ENCODE measurements at places on chromosomes 16 and 17.

GRCh38 chr17:80605326-80606066 is 60.9 kb downstream of the RPTOR start:
- no peak for DNase-seq

- no peak for DNase-seq
Measured at GRCh38 chr17:28086519-28086918, 44.0 kb downstream of the NLK start.

- DNase-seq = no peak
Measured at GRCh38 chr16:80788027-80788426, 16.4 kb downstream of the CDYL2 start.

DNA sequence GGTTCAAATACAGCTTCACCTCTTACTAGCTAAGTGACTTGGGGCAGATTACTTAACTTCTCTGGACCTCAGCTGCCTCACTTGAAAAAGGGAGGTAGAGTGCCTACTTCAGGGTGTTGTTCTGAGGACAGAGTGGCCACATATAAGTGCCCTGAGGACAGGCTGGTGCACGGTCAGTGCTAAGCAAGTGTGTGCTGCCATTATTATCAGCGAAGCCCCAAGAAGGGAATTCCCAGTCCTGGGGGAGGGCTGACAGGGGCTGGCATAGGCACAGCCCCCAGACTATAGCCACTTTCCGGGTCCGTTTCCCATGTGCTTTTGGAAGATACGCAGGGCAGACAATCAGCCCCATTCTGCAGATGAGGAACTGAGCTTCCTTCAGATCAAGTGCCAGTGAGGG is 2.5 kb downstream of the ZBTB4 start:
- no peak for DNase-seq

DNA sequence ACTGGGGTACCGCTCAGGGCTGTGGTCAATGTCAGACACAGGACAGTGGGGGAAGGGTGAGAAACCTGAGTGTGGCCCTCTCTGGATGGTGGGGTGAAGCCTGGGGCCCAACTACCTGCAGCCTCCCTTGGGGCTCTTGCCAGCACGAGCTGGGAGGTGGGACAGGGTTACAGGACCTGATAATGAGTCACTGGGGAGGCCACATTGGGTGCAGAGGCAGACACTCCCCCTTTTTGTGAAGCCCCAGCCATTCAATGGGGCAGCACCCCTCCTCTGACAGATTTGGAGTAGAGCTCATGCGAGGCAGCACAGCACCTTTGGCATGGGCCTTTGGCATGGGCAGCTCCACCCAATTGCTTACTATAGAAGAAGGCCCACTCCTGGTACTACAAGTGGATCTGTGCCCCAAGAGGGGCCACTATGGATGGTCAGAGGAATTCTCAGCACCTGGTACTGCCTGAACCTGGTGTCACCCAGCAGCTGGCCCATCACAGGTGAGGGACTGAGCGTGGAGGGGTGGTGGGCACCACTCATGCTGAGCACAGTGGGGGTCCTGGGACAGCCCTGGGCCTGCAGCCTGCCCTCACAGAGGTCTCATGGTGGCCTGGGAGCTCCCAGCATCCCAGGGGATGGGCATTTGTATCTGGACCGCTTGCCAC is 45.2 kb upstream of the SMPD3 start:
- no peak for DNase-seq

DNA sequence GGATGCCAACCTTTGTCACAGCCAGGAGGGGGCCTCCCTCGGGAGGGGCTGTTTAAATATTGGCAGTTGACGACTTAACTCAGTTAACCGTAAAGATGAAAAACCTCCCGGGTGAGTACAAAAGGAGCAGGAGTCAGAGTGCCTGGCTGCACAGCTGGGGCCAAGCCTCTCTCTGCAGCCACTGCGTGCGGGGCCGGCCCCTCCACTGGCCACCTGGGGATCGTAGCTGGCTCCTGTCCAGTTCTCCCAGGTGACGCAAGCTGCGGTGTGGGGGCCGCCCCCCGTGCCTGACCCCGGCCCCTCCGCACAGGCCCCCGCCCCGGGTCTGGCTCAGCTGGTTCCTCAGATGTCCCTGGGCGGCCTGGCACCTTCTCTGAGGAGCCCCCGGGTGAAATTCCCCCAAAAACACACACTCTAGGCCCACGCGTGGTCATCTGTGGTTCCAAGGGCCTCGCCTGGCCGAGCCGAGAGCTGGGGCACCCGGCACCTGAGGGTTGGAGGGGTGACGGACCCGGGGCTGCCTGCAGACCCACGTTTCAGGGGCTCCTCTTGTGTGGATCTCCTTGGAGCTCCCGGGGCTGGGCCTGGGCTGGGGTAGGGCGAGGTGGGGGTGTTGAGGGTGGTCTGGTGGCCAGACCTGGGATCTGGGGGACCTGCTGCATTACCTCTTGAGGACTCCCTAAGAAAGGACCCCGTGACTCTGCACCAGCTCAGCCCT is 7.4 kb upstream of the CACNA1H start:
- no peak for DNase-seq

DNA sequence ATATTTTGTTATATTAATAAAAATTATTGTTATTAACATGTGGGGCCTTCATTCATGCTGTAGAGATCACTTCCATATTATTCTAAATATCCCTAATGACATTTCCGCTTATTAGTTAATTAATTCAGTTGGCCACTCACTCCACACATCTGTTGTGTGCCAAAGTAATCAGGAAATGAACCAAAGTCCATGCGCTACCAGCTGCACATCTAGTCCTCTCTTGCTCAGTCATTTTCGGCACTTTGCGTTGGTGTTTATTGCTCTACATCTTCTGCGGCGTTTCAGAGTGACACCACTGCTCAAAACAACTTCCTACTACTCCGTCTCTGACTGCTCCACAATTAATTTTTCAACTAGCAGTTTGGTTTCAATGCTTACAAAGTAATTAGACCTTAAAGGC is 101.4 kb upstream of the ZFHX3 start:
- DNase-seq = no peak

DNA sequence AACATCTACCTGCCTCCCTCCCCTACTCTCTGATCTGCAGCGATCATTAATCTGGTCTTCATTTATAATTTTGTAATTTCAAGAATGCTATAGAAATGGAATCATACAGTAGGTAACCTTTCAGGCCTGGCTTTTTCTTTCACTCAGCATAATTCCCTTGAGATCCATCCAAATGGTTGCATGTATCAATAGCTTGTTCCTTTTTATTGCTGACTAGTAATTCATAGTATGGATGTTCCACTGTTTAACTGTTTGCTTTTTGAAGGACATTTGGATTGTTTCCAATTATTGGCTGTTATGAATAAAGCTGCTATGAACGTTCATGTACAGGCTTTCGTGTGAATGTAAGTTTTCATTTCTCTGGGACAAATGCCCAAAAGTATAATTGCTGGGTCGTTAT is 125.2 kb downstream of the USP31 start:
- DNase-seq = no peak

GRCh38 chr17:40340880-40341807 is 23.4 kb downstream of the GJD3 start:
- DNase-seq = peak; percentile 85

DNA sequence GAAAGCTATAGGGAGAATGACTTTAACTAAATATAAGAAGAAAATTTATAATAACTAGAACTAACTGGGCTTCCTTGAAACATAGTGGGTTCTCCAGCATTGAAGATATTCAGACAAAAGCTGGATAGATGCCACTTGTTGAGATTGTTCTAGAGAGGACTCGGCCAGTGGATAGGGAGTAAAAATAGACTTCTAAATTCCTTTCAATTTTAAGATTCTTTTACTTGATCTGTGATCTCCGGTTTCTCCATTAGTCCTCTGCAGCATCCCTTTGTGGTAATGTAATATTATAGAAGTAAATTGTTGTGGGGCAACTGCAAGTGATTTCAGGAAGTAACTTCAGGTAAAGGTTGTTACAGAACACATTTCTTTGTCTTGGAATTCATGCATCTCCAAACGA is 10.3 kb upstream of the RARA start:
- no peak for DNase-seq

GRCh38 chr17:66687570-66688284 is 147.2 kb upstream of the CACNG5 start:
- DNase-seq = no peak

GRCh38 chr16:79090966-79091365 is 509.6 kb downstream of the MAF start:
- DNase-seq = no peak

GRCh38 chr16:51057102-51057793 is 93.8 kb downstream of the SALL1 start:
- DNase-seq = no peak

DNA sequence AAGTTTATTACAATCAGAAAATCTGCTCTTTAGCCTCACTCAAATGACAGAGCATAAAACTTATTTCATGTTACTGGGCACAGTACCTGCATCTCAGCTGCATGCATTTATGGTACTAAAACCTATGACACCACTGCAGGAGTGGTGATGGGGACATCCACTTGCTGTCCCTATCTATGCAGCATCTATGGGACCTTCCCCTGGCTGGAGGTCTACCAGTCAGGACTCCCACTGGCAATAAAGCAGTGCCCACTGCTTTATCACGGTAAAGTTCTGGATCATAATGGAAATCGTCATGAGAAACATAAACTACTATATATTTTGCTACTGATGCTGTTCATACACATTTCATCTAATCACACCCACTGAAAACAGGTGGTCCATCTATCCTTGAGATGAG is 26.2 kb downstream of the NSMCE1 start:
- DNase-seq = no peak

DNA sequence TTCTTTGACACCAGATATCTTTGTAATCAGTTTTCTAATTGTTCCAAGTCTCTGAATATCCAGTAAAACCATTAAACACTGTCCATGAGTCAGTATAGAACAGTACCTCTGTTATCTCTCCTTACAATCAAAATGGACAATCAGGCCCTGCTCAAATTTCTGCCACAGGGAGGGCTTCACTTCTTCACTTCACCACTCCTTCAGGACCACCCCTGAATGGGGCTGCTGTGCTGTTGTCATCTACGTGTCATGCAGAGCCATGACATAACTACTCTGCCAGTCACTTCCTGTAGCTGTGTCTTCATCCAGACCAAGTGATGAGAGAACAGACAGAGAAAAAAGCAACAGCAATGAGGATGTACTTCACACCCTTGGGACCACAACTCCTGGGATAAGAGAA is 116.9 kb downstream of the TANC2 start:
- no peak for DNase-seq

DNA sequence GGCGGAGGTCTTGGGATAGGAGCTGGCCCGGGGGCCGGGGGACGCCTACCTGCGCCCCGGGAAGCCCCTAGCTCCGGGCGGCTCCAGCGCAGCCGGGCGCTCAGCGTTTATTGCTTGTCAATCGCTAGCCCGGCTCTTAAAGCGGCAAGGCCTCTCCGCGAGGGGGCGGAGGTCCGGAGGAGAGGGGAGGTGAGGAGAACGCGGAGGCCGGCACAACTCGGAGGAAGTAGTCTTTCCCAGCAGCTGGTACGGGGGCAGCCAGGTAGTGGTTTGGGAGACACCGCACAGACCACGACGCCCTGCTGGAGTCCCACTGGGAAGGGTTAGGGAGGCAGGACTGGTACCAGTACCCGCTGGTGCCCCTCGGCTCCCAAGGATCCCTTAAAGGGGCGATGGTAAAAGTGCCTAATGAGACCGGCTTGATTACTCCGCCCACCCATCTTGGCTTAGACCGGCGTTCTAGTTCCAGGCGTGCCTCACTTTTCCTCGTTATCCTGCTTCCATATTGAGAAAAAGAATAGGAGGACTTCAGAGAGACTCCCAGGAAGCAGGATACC is at the start of gene MPP2:
Gene MPP2 (minus strand): TSS at position 112 of the 557 bp plus-strand sequence. CDS start 3,076 bp downstream, outside the sequence.
- DNase-seq = peak; percentile 24

GRCh38 chr17:9959377-9959981 is 54.4 kb upstream of the RCVRN start:
- peak; percentile 14 for DNase-seq

- DNase-seq = no peak
Measured at GRCh38 chr17:58686980-58687379, 4.9 kb downstream of the TEX14 start.

DNA sequence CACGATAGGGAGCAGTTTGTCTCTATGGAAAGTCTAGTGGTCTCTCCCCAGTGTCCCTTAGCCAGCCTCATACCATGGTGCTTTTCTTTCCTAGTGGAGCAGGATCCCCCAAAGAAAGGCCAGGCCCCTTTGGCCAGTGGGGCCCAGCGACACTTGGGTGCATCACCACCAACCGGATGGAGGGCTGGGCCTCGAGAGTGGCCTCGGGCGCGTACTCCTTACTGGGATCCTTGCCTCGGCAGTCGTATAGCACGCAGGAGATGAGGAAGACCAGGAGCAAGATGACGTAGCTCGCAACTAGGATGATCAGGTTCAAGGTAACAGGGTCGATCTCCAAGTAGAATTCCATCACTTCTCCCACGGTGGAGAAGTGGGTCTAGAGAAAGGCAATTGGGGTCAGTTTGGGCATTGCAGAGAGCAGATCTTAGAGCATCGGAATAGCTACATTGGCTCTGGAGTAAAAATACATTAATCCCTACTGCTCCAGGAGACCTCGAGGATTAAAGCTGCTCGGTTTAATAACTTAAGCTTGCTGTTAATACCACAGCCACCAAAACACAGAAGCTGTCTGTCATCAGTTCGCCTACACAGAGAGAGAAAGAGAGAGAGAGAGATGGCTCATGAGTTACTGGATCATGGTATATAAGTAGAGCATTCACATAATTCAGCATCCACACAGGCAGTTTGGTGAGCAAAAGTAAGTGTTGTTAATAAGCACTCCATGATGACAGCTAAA is at the start of gene SMIM36:
Gene SMIM36 (minus strand): TSS at position 467 of the 736 bp plus-strand sequence.
- DNase-seq = no peak

- no peak for DNase-seq
Measured at GRCh38 chr17:80349151-80349651, 65.8 kb upstream of the ENDOV start.

GRCh38 chr17:28426081-28426519 is 20.1 kb upstream of the SLC46A1 start:
- DNase-seq = no peak

- DNase-seq = peak; percentile 43
Measured at GRCh38 chr17:44900894-44901293, 1.6 kb upstream of the EFTUD2 start.

- DNase-seq = no peak
Measured at GRCh38 chr16:77220427-77220826, 21.2 kb downstream of the SYCE1L start.

DNA sequence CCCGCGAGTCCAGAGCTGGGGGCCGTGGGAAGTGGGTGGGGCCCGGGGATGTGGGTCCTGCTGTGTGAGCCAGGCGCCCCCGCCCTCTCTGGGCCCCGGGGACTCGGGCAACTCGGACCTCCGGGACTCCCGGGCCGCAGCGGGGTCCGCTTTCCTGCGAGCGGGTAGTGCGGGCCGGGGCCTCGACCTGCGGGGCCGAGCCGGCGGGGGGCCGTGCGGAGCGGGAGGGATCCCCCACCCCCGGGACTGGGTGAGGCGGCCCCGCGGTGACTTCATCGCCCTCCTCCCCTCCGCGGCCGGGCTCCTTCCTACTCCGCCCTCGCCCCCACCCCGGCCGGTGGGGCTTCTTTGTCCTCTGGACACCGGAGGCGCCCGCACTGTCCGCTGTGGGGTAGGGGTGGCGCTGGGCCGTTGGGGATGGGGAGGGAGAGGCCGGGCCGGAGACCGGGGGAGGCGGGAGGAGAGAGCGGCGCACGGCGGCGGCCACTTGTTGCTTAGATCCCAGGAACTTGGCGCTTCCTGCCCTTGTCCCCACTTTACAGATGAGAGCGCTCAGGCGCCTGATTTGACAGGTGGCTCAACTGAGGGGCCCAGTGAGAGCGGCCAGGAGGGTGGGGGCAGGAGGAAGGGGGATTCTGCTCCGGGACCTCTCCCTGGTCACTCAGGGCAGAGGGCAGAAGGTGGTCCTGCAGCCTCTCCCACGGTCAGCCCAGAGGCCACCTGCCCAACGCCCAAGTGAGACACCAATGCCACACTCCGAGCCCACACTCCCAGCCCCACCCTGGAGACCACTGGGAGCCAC is 874 bp downstream of the CMTM3 start:
- peak; percentile 23 for DNase-seq

GRCh38 chr17:311119-311782 is 41.4 kb downstream of the RPH3AL start:
- no peak for DNase-seq

Measured in HL-60 (cell line).